ENCODE measurements at places on chromosomes 11 and 22.

- DNase-seq, result no peak
These were observed 2.8 kb downstream of the MRPL23 start for GRCh38 chr11:1949922-1950321.

DNA sequence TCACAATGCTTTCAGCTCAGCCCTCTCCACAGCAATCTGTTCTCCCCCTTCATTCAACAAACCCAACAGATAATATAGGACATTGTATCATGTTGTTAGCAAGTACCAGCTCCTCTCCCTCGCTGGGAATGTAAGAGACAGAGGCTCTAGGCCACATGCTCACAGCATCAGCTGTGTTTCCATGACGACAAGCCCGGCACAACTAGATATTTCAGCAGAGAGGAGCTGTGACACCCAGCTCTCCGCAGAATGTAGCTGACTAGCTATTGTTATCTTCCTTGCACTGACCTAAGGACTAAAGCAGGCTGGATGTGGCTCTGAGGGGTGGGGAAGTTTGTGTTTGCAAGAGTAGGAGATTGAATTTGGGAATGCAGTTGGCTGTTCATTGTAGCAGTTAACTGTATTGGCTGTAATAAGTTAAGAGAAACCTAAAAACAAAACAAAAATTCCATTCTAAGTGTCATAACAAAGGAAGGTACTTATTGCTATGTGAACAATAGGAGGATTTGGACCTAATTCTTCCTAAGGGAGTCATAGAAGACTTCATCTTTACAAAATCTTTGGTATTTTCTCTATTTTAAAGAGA is 28.0 kb upstream of the RRAS2 start:
- DNase-seq, result no peak

DNA sequence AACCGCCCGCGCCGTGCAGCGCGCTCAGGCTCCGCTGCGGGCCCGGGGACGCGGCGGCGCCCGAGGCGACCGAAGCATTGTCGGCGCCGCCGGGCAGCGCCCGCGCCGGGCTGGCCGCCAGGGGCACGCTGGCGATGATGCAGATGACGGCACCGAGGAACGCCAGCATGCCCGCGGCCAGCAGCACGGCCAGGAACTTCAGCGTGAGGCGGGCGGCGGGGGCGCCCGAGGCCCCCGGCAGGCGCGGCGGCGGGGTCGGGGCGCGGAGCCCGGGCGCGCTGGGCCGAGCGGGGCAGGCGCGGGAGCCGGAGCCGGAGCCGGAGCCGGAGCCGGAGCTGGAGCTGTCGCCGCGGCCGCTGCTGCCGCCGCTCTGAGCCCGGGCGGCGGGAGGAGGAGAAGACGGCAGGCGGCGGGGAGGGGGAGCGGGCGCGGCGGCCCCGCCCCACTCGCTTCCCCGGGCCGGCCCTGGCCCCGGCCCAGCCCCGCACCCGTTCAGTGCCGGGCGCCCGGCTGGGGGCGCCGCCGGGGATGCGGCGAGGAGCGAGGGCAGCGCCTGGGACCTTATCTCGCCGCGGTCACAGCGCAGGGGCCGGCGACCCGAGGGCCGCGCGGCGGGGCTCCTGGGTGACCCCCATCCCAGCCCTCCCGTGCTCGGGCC is at the start of gene NPTXR:
TSS of gene NPTXR (minus strand) at position 372 of the 658 bp plus-strand sequence.
- DNase-seq, result no peak

GRCh38 chr11:128522055-128522942 is 65.1 kb downstream of the ETS1 start:
- DNase-seq, result peak; percentile 80

DNA sequence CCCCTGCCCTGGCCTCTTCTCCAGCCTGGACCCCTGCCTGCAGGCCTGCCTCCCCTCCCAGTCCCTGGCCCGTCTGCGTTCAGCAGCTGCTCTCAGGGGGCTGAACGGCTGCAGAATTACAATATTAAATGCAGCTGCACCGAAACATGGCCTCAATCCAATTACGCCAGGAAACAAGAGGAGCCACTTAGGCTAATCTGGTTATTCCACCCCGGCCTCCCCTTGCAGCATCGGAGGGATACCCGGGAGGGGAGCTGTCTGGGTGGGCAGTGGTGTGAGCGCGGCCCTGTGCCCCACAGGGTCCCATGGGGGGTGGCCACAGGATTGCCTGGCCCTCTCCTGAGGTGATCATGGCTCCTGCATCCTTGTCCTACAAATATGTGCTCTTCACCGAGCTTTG is 42.6 kb downstream of the FLRT1 start:
- no peak for DNase-seq

GRCh38 chr22:20588843-20589581 is 81.6 kb downstream of the MED15 start:
- DNase-seq, result no peak

- no peak for DNase-seq
These were observed 8.0 kb upstream of the NAALADL1 start for GRCh38 chr11:65066315-65066714.

- no peak for DNase-seq
These were observed 428.0 kb downstream of the TBC1D22A start for GRCh38 chr22:47190276-47190956.

- no peak for DNase-seq
These were observed 46.1 kb downstream of the MYH9 start for GRCh38 chr22:36341640-36342041.

DNA sequence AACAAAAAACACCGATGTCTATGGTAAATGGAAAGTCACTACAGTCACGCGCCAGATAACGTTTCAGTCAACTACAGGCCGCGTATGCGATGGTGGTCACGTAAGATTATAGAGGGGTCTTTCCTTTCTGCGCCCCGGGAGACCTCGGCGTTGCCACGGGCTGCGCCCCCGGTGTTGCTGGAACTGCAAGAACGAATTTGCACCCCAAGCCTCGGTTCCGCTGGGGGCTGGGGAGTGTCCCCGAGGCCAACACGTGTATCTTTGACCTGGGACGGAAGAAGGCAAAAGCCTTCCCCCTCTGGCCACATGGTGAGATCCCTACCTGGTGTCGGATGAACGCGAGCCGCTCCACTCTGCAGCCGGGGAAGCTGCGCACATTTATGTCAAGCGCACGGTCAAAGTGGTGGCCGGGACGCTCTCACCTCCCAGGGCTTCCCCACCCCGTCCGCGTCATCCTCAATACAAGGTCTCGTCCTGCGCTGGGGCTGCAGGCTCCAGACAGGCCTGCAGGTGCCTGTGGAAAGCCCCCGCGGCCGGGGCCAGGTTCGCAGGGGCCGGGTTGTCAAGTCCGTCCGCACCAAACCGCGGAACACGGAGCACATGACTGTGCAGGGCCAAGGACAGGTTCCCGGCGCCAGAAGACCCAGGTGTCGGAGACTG is 29.3 kb upstream of the APLP2 start:
- DNase-seq, result no peak

GRCh38 chr22:24426851-24427499 is 424 bp upstream of the ADORA2A start:
- DNase-seq, result no peak

DNA sequence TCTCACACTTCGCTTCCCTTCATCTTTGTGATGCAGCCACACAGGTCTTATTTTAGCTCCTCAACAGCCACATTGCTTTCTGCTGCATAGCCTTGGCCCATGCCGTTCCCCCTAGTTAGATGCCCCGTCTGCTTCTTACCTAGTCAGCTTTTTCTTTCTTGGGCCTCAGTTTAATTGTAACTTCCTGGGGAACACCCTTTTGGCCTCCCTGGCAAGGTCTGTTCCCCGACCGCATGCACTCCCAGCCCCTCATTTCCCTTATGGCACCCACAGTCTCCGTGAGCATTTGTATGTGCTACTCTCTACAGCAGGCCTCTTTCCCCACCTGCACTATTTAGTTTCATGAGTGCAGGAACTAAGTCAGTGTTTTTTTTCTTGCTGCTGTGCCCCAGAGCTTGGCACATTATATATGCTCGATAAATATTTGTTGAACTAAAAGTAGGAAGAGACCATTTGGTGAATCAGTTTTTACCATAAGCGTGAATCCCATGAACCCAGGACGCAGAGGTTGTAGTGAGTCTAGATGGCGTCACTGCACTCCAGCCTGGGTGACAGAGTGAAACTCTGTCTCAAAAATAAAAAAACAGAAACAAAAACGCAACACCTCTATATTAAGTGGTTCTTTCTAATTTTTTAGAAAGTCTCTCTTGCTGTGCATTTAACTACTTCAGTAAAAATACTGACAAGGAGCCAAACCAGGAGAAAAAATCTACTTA is 38.5 kb downstream of the TNRC6B start:
- DNase-seq, result peak; percentile 37

- no peak for DNase-seq
These were observed 80.3 kb downstream of the ME3 start for GRCh38 chr11:86592047-86592591.

GRCh38 chr11:35211952-35212351 is 73.0 kb downstream of the CD44 start:
- DNase-seq, result no peak

- DNase-seq, result peak; percentile 23
These were observed 73.5 kb downstream of the BRD1 start for GRCh38 chr22:49753961-49754695.

DNA sequence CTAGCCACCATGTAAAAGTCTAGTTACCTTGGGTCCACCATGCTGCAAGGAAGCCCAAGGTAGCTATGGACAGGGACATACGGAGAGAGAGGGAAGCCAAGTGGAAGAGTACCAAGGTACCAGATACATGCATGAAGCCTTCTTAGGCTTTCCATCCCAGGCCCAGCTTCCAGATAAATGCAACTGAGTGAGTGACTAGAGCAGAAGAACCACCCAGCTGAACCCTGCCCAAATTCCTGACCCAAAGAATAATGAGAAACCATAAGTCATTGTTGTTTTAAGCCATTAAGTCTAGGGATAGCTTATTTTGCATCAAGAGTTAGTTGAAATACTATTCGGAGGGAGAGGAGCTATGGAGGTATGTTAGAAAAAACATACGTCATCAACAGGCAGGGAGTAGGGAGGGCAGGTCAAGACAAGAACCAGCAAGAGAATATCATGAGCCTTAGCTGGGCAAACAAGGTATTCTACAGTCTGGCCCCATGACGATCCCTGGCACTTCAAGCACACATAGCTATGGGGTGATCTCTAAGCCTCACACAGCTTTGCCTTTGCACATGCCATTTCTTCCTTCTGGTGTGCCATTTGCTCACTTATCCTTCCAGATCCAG is 36.5 kb upstream of the APLNR start:
- no peak for DNase-seq

- no peak for DNase-seq
These were observed 37.7 kb downstream of the TCIRG1 start for GRCh38 chr11:68076371-68077042.

DNA sequence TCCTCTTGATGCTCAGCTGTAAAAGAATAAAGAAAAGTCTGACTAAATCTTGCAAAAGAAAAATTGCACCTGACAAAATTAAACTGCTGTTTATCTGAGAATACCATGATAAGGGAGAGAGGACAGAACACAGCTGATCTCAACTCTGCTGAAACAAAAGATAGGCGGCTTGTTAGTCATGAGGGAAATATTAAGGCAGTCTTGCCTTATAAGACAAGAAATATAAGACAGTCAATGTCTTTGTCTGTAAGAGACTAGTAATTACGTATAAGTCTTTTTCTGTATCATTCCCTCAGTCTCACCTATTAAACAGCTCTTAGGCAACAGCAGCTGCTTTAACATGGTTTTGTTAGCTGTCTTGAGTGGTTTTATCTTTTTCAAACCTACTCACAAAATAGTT is 296.6 kb downstream of the LUZP2 start:
- no peak for DNase-seq

GRCh38 chr22:26041931-26042330 is 127.3 kb upstream of the SEZ6L start:
- DNase-seq, result no peak

DNA sequence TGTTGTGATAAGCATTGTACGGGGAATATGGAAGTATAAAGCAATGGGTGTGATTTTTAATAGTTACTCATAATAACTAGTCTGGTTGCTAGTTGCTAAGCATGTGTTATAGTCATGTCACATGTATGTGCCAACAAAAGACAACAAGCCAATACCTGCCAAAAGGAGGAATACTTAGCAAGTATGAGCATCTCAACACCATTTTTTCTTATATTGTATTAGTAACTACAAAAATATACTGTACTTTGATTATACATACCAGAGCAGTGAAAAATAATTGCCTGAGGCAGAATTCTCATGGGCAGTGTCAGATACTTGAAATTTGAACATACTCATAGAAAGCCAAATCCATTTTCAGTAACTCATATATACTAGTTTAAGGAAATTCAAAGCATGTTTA is 62.4 kb upstream of the ALKBH3 start:
- DNase-seq, result no peak

GRCh38 chr11:73191151-73191550 is 26.9 kb upstream of the P2RY2 start:
- no peak for DNase-seq

- no peak for DNase-seq
These were observed 75.2 kb downstream of the PTPRJ start for GRCh38 chr11:48055292-48056132.

DNA sequence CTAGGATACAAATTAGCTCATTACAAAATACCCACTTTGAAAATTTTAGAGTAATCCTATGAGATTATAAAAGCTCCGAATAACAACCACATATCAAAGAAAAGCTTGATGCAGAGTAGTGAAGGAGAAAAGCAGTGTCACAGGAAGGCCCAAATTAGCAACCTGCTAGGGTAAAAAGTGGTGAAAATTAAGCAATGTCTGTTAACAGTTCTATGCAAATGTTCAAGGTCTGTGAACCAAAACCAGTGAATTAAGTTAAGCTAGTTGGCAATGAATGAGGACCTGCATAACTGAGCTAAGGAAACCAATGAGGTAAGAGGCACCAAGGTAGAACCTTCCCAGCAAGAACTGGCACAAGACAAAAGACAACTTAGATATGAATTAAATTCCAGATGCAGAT is 29.6 kb downstream of the PRDM10 start:
- DNase-seq, result no peak

DNA sequence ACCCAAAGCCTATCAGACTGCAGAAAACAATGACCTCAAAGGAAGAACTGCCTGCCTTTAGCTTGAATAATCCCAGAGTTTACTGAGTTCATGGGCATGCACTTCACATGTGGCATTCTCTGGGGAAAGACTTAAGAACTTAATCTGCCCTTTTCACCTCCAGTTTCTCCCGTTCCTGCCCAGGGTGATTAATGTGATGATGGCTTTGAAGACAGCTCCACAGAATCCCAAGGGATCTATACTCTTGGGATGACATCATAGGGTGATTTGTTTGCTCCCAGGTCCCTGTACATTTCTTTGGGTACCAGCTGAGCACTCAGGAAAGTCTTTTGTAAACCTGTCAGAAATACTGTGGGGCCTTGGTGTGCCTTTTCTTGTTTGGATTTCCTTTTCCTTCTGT is 14.0 kb downstream of the FJX1 start:
- no peak for DNase-seq

Data from GM12892 (cell line).